ENCODE measurements at places on chromosomes 2 and 18.

DNA sequence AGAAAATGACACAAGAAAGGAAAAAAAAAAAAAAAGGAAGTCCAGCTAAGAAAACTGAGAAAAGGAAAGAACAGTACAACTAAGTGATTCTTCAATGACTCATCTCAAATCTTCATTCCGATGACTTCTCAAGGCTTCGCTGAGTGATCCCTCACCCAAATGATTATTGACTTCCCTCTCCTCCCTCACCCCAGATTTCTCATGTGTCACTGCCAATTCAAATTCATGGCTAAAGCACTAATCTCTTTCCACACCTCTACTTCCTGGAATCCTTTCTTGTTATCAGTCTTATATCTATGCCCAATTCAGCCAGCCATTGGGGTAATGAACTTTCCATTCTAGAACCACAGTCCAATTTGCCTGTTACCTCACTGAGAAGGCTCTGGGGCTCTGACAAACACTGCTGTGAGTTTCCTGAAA is 7.2 kb upstream of the ABCB11 start:
- DNase-seq = peak; percentile 80

DNA sequence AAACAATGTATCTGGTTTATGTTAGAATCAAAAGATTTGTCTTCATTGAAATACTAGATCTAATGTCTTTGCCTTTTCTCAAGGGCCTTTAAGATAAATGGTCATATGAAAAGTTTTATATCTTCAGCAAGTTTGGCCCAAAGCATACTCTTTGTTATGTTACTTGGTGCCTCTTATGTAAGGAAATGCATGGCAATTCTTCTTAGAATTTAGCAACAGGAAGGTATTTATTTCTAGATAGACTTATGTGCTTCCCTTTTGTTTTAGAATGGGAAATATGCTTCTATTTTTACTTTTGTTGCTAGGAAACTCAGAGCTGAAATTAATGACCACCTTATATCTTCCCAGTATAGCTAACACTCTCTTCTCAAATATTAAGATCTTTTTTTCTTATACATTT is 117.4 kb upstream of the DLX2 start:
- no peak for DNase-seq

DNA sequence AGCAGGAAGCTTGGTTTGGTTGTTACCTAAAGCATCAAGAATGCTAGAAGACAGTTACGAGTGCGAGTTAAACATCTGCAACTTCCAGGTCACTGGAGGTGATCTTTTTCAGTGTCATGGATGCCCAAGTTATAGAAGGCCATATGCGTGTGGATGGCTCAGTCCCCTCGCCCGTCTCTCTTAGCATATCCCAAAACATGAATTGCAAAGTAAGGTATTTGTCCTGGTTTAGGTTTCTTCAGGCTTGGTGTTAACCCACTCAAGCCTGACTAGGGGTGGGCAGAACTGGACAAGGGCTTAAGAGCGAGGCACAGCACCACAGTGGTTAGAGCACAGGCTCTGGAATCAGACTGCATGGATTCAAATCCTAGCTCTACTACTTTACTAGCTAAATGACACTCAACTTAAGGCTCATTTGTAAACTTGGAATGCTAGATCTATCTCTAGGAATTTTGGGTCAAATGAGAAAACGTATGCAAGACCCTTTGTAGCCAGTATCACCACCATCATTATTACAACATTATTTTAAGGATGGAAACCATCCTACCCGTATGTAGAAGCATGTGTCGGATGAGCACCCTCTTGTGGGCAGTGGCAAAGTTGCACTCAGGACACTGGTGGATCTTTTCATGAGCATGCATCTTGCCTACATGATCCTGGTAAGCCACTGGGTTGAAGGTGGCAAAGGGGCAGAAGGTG is 11.2 kb downstream of the ZNF142 start:
- peak; percentile 65 for DNase-seq

DNA sequence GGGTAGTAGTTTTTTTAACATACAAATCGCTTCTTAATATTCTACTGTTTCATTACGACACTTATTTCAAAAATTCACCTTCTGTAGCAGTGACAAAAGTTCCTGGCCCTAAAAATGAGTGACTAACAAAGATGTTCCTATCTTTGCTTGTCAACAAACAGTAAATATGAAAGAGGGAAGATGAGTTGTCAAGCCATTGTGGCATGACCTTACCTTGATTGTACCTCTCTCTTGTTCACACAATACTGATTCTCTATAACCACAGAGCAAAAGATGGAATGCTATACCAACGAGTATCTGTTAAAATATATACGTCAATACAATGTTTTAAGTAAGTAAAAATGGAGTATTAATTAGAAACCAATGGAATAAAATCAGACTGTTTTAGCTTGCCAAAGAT is 14.7 kb upstream of the GCG start:
- no peak for DNase-seq

DNA sequence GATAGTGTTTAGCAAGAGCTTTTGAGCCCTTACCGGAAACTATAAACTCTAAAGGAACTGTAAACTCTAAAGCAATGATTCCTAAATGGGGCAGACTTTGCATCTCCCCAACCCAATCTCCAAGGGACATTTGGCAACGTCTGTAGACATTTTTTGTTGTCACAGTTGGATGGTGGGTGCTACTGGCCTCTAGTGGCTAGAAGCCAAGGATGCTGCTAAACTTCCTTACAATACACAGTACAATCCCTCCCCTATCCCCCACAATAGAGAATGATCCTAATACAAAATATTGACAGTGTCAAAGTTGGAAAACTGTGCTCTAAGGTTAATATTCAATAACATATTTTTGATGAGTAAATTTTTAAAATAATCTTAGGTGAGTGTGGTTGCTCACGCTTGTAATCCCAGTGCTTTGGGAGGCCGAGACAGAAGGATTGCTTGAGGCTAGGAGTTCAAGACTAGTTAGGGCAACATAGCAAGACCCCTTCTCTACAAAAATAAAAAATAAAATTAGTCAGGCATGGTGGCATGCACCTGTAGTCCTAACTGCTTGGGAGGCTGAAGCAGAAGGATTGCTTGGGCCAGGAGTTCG is 66.7 kb downstream of the PTPN4 start:
- DNase-seq = peak; percentile 53

DNA sequence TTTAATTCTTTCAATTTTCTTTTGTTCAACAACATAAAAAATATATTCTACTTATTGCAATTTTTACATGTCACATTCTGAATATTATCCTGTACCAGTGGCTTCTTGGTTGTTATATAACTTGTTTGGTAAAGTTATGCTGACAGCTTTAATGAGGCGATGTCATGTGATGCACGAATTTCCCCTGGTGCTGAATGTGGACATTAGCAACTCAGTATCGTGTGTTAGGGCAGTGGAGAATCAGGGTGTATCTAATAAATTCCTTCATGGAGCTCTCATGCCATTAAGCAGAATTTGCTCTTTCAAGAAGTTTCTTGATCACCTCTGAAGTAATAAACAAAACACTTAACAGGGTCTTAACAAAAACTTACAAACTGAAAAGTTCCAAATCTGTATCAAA is 99.6 kb upstream of the DNMT3A start:
- no peak for DNase-seq

DNA sequence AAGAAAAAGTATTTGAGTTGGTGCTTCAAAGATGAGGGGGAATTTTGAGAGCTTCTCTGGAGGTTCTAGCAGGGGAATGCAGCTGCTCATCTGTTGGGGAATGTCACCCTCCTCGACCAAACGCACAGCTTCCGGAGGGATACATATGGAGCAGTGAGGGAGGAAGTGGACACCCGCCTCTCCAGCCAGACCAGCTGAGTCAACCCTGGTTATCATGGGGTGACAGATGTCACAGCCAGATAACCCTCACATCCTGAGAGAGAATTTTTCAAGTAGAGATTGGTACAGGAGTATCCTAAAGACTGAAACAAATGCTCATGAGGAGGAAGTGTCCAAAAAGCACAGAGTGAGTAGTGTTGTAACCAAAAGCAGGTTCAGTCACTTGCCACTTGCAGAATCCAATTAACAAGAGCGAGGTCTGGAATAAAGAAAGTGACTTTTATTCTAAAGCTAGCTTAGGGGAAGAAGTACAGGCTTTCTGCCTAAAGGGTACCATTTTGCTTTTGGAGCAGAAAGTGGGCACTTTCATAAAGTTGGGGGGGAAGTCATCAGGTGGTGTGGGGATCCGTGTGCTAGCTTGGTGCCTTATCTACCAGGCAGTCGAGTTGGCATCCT is 395.2 kb downstream of the RAD51AP2 start:
- DNase-seq = no peak

DNA sequence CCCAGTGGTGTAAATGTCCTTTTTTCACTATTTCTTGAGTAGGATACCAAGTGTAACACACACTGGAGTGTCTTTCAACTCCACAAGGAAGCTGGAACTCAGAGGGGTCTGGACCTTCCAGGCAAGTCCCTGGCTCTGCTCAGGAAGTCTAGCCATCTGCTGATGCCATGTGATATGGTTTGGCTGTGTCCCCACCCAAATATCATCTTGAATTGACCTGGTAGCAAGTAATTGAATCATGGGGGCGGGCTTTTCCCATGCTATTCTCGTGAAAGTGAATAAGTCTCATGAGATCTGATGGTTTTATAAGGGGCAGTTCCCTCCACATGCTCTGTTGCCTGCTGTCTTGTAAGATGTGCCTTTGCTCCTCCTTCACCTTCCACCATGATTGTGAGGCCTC is 99.4 kb upstream of the CDC42EP3 start:
- DNase-seq = no peak
